Peyer's patch (tissue), 4 donors: ENCODE measurements at places on chromosomes 6 and 20. TPM values are rescaled to one million over a fixed set of nuclear protein-coding genes. Genes with fewer than 3 reads are reported as not detected.

DNA sequence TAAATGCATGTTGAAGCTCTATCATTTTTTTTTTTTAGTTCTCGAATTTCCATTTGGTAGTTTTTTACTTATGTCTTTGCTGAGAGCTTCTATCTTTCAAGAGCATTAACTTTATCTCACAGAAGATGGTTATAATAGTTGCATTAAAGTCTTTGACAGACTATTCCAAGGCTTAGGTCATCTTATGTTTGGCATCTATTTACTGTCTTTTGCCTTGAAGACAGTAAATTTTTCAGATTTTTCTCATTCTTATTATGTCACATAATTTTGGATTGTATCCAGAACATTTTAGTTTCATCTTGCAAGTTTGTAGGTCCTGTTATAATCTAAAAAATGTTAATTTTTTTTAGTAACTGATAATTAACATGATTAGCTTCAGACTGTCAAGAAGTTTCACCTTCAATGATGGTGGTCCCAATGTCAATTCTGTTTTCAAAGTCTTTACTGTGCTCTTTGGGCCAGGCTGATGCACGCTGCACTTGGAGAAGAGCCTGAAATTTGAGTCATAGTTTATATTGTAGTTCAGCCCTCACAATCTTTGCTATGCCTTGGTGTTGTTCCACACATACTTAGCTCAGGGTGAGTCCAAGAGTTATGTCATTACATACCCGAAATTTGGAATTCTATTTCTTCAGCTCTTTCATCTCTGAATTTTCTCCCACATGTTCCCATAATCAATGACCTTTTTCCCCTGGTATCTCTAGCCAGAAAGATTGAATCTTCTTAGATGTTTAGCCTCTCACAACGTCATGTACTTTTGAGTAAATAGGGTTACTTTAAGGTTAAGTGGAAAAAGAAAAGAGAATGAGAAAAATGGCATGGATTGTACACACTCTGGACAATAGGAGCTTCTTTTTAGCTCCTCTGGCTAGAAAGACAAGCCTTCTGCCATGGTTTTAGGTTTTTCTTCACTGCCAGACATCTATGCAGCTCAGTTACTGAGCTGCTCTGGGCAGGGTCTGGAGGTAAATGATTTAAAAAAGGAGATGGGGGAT, 110.3 kb upstream of the BTBD3 start:
- DNase-seq, result no peak

GRCh38 chr20:44584162-44584561, 1.8 kb downstream of the PKIG start:
- DNase-seq, result no peak

Gene LTA
- not detected for total RNA-seq

DNA sequence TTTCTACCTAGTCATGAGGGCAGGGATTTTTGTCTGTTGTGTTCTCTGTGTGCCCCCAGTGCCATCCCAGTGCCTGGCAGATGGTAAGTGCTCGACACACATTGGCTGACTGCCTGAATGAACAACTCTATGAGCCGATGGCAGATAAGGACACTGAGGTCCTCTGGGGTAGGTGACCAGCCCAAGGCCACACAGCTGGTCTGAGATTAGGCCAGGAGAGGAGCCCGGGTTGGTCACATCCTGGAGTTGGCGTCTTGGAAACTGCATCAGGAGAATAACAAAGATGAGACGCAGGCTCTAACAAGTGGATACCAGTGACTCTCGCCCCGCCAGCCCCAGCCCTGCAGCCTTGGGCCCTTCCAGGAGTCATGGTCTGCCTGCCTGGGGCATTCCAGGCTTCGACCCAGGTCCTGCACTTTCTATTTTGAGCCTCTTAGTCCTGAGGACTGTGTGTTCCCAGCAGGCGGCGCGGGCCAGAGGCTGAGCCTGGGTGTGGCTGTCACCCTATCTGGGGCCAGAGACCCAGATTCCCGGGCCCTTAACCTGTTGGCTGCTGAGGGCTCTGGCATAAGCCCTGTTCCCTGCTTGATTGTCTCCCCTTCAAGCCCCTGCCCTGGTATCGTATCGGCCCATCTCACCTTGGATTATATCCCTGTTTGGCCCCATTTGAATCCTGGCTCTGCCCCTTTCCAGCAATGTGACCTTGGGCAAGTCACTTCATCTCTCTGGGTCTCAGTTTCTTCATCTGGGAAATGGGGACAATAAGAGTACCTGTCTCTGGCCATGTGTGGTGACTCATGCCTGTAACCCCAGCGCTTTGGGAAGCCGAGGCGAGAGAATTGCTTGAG, 88.3 kb downstream of the CEBPB start:
- DNase-seq, result peak; percentile 29

Gene KCNG1
- total RNA-seq, result 3.7 TPM

DNA sequence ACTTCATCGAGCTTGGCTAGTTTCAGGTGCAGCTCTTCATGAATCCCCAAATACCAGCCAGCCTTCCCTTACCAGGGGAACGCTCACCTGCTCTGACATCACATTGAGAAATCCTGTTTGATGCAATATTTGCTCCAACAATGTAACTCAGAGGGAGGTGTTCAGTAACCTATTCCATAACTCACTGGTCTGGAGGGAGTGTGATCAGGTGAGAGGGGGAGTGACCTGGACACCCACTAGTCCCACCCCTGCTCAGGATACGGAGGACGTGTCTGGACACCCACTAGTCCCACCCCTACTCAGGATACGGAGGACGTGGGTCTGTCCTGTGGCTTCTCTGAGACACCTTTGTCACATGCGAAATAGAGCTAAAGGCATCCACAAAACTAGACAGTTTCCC, 70.3 kb downstream of the HUS1B start:
- DNase-seq, result no peak

Gene OPN5
- total RNA-seq, result not detected

Gene ISM1
- 3.3 TPM for total RNA-seq

DNA sequence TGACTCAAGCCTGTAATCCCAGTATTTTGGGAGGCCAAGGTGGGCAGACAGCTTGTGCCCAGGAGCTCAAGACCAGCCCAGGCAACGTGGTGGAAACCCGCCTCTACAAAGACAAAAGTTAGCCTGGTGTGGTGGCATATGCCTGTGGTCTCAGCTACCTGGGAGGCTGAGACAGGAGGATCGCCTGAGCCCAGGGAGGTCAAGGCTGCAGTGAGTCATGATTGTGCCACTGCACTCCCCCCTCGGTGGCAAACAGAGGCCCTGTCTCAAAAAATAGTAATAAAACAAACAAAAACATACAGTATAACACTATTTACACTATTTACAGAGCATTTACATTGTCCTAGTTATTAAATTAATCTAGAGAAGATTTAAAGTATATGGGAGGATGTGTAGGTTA, 56.0 kb upstream of the PIM1 start:
- no peak for DNase-seq

- DNase-seq, result peak; percentile 51
Observed at GRCh38 chr20:25054096-25054820, 3.7 kb downstream of the ACSS1 start.

DNA sequence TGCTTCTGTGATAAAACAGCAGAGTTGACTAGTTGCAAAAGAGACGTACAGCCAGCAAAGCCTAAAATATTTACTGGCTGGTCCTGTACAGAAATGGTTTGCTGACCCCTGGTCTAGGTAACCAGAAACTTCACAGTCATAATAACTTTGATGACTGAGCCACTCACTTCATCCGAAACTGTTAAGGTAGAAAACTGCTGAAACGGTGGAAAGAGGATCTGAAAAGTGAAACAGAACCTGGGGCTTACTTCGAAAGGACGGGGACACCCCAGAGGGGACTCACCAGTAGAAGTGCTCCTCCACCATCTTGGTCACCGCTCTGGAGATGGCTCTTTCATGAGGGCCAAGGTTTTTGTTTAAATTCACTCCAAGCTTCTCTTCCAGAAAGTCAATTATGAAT, 16.4 kb downstream of the FAXC start:
- DNase-seq, result no peak

GRCh38 chr6:130288065-130288464, 65.3 kb upstream of the SAMD3 start:
- DNase-seq, result no peak

DNA sequence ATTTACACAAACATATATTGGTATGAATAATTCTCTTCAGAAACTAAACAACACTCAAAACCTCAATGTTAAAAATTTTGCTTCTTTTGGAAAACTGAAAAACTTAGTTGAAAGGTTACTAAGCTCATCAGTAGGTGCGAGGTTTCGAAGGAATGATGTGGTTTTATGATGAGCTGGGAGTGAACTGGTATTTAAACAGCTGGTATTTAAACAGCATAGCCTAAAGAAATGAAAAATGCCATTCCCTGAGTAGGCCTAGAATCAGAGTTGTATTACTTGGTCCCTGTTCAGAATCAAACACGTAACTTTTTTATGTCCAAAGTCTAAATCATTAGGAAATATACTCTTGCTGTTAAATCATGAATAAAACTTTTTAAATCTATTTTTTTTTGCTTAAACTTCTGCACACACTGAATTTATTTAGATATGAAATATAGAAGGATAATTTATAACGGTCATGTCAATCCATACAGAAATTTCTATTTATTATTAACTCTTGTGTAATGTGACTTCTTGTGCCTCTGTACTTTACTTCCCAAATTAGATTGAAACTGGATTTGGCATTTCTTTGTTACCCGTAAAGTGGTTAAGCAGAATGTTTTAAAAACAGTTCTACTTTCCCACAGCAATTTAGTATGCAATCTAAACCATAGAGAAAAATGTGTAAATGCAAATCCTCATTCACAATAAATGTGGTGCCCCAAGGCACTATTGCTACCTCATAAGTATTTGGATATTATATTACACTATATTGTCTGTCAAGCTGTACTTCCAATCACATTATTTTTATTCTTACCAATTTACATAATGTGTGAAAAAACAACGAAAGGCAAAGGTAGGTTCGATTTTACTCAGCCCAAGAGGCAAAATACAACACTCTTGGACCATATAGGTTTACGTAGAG, 124.1 kb downstream of the HS3ST5 start:
- no peak for DNase-seq

DNA sequence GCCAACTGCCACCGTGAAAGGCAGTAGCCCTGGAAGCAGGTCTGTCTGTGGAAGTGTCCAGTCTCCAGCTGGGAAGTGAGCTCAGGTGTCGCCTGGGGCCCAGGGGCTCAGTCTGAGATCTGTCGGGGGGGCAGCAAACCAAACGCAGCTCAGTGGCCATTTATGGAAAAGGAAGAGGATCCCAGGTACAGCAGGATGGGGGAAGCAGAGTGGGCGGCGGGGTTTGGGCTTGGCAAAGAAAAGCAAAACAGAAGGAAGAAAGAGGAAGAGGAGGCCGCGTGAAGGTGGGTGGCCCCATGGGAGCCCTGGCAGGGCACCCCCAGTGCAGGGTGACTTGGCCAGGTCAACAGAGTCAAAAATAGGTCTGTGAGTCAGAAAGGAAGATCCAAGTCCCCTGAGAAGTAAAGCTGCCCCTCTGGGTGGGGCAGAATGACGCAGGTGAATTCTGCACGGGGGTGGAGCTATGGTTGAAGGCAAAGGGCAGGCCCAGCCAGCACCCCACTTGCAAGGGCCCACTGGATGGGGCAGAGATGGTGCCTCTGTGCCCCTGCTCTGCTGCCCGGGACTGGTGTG, 5.3 kb downstream of the PXDC1 start:
- DNase-seq, result peak; percentile 78

- no peak for DNase-seq
Observed at GRCh38 chr20:45408646-45409213, 641 bp downstream of the DBNDD2 start.

Gene PPDPF
- total RNA-seq, result 135 TPM

DNA sequence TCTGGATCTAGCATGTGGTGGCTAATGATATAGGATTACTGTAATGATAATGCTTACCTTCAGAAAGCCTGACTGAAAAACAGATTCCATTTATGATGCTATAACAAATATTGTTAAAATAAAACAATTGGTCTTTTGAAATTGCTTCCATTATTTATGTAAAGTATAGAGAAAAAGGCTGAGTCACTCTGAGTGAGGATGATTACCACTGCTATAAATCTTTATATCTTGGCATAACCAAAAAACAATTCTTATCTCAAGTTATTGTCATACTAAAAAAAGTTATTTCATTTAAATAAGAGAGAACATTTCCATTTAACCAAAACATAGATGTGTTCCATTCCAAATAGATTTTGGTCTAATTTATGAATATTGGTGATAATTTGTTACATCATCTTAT, 53.0 kb upstream of the DST start:
- DNase-seq, result no peak

Gene SASH1
- total RNA-seq, result 17.2 TPM

GRCh38 chr20:4071178-4071693, 55.9 kb upstream of the RNF24 start:
- no peak for DNase-seq

Gene USP49
- total RNA-seq, result 5.4 TPM

DNA sequence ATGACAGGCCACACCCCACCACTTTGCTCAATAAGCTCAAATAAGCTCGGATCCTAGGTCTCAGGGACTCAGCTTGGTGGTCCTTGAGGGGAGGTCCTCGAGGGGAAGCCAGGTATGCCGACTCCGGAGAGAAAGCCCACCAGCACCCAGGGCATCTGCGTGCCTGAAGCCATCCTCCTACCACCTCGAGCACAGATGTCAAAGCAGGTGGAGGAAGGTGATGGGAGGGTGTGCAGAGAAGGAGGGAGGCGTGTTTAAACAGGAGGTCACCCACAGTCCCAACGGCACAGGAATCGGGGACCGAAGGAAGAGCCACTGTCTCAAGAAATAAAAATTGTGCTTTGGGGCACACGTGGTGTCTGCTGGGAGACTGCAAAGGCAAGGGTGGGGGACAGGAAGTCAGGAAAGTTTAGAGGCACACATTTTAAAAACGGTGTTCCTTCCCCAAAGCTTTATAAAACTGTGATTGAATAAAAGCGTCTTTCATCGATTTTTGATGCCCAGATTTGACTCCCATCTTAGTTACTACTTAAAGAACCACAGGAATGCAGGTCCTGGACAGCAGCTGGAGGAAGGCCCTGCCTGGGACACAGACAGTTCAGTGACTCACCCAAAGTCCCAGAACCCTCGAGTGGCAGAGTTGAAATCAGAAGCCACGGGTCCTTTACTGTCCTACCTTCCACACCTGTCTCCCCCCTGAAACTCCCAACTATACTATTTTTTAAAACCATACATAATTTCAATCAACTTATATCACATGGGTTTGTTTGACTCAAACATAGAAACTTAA, 221.0 kb upstream of the PDE10A start:
- no peak for DNase-seq

DNA sequence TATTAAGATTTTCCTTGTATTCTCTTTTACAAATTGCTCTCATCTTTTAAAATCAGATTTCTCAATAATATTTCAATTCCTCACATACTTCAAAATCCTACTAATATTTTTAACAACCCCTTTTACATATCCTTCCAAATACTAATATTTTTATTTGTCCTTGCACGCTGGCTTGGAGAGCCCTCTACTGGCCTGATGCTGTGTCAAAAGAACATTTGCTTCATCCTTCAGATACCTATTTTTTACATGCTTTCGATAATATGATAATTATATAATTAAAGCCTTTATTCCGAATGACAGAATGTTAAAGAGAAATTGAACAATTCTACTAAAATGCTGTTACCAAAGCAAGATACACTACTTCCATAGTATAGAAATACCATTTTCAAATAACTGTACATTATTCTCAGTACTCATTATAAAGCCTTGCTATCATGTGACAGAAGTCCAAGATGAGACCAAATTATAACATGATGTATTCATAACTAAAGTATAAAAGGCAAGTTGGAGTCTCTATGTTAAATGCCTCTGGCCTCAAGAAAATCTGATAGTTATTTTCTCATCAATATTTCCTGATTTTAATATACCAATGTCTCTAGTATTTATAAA, 39.0 kb upstream of the PLN start:
- no peak for DNase-seq

Gene SNAP91
- total RNA-seq, result not detected
